ENCODE measurements at places on chromosomes 3 and 15.

GRCh38 chr15:92091155-92091734 lies 237.7 kb downstream of the SLCO3A1 start:
- DNase-seq = no peak

GRCh38 chr3:120280566-120280965 lies 4.5 kb downstream of the GPR156 start:
- DNase-seq = no peak

DNA sequence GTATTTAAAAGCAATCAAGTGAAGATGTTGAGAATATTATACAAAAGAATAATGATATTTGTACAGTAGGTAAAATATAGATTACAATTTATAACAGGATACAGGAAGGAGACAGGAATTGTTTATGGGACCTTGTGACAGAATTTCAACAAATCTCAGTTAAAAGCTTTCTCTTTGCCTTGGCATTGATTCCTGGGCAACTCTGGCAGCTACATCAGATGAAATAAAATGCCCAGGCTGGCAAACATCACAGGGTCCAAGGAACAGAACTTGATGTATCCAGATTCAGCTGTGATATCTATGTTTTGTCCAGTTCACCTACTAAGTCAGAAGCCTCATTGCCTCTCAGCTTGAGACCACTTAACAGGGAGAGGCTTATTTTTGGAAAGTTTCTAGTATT lies 473.1 kb downstream of the MCTP2 start:
- no peak for DNase-seq

- DNase-seq = no peak
These were observed 49.2 kb upstream of the P3H2 start for GRCh38 chr3:190169877-190170276.

- DNase-seq = no peak
These were observed 198.4 kb upstream of the ZNF717 start for GRCh38 chr3:75983609-75984290.

DNA sequence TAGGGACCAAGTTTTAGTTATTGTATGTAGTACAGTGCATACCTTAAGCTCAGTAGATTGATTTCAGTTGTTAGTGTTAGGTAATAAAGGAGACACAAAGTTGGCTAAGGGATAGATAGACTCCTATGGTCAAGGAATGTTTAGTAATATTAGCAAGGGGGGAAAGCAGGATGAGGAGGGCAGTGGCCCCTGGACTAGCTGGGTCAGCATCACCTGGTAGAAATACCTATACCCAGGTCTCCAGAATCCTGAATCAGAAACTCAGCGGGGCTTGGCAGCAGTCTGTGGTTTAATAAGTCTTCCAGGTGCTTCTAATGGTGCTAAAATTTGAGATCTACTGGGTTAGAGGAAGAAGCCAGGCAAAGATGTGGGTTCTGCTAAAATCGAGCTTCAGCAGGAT lies 35.0 kb downstream of the BBX start:
- DNase-seq = no peak

- no peak for DNase-seq
These were observed 488.3 kb upstream of the ALCAM start for GRCh38 chr3:104878395-104878794.

GRCh38 chr15:65631503-65631902 lies 9.8 kb downstream of the SLC24A1 start:
- DNase-seq = no peak

DNA sequence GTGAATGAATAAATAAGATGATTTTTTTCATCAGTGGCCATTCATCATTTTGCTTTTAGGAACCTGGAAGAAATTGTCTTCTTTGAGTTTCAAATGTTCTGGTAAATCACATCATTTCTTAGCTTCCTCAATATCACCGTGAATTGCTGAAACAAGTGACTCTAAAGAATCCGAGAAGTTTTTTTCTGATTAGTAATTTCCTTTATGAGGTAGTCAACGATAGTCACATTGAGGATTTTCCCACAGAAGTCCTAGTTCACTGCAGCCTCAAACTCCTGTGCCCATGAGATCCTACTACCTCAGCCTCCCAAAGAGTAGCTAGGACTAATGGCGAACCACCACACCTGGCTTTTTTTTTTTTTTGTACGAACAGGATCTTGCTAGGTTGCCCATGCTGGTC lies 3.6 kb upstream of the TMPRSS7 start:
- DNase-seq = no peak

DNA sequence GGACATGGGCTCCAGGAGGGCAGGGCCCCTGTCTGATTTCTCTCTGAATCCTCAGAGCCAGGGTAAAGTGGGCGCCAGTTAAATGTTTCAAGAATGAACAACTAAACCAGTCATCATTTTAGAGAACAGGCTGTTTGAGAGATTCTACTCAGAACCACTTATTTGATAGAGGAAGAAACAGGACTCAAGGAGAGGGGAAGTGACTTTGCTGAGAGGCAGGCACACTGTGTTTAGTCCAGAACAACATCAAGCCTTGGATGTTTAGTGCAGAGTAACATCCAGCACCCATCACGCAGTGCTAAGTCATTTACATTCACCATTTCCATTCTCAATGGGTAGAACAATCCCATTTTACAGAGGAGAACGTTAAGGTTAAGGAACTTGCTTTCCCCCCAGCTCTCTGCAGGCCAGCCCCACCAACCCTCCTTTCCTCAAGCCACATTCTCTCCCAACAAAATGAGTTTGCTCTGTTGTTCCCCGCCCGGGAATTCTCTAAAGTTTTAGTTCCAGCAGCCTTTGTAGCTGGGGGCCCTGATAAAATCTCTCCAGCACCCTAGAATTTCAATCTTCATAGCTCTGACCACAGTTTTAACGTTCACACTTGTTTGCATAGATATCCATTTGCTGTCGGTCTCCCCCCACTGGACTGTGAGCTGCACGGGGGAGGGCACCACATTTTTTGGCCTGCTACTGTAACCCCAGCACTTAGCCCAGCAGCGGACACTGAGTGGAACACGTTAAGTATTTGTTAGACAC lies 962 bp downstream of the NMNAT3 start:
- DNase-seq = no peak

DNA sequence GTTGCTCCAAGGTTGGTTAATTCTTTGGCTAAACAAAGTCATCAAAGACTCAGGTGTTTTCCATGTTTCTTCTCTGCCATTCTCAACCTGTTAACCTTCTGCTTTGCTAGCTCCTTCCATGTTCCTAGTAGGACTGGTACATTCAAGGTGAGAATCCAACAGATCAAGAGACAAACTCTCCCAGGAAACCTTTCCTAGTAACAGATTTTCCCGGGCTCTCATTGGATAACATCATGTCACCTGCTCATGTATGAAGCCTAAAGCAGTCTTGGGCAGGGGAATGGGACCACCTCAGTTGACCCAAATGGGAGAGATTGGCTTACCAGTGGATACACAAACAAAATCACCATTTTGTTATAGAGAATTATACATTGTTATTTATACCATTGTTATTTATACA lies 14.9 kb downstream of the SEMA6D start:
- no peak for DNase-seq
